ENCODE measurements at places on chromosomes 11 and 22.

DNA sequence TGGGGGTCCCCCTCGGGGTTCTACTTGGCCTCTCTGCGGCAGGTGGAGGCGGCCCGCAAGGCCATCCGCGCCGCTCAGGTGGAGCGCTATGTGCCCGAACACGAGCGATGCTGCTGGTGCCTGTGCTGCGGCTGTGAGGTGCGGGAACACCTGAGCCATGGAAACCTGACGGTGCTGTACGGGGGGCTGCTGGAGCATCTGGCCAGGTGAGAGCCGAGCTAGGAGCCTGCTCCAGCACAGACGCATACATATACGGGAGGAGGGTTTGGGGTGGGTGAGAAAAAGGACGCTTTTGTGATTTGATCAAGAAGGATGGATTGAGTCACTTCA, 415 bp downstream of the CENATAC start:
- DNase-seq: no peak

GRCh38 chr11:70601861-70602538, 203.7 kb downstream of the CTTN start:
- DNase-seq: no peak

GRCh38 chr11:131987703-131988102, 617.3 kb downstream of the NTM start:
- no peak for DNase-seq

DNA sequence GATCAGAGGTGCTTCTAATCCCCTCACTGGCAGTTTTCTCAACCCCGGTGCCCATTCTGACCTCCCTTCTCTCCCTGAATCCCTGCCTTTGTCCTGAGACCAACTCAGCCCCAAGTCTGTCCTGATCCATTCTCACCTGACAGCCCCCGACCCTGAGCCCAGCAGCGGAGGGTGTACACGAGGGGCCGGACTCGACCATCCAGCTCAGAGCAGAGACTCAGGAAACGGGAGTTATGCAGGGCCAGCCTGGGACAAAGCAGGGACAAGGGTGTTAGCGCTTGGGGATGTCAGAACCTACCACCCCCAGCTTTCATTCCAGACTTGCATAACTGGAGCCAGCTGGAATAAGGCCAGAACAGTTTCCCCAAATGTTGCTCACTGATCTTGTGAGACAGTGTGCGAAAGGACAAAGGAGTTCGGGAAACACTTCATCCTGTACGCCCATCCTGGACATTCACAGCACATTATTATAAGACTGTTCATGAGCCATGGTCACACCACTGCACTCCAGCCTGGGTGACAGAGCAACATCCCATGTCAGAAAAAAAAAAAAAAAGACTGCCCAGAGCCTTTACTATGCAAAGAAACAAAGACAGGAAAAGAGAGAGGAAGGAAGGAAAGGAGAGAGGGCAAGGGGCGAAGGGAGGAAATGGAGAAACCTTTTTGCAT, 3.5 kb upstream of the EEF1G start:
- no peak for DNase-seq

GRCh38 chr22:25818541-25818940, 76.6 kb downstream of the MYO18B start:
- DNase-seq: no peak

DNA sequence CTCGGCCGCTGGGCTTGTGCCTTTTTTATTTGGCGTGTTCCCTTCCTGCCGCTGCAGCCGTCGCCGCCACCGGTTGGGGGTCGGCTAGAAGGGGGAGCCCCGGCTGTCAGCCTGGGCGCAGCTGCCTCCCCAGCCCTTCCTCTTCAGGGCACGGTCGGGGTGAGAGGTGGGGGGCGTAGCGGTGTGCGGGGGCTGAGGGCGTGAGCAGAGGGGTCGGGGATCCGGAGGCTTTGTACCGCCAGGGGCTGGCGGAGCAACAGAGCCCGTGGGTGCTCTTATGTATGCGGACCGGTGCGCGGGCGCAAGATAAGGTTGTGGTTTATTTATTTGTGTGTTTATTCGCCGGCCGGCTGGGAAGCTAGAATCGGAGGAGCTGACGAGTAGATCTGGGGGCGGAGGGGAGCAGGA, 477 bp downstream of the ZBTB16 start:
- no peak for DNase-seq

- no peak for DNase-seq
These were observed 13.2 kb downstream of the PPFIBP2 start for GRCh38 chr11:7527029-7527428.

GRCh38 chr22:37171662-37172061, 16.4 kb downstream of the C1QTNF6 start:
- no peak for DNase-seq
